ENCODE measurements at places on chromosomes 3 and 15.

DNA sequence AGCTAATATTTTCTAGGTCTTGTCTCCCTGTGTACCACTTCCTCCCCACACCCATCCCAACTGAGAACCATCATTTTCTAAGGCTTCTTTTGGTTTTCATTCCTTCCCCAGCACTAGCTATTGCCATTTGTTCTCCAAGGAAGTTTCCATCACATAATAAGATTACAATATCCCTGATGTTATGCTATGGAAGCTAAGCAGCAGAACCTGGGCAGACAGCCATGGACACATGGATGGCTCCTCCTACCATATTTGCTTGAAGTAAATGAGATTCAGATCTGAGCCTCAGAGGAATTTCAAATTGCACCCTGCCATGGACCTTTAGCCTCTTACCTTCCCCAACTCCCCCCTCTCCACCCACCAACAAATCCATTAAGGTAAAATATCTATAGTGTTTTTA lies 31.5 kb downstream of the GASK1A start:
- DNase-seq, result no peak

GRCh38 chr3:104520228-104520655 lies 846.5 kb upstream of the ALCAM start:
- peak; percentile 1 for DNase-seq

GRCh38 chr15:61049934-61050333 lies 179.2 kb downstream of the RORA start:
- DNase-seq, result no peak

GRCh38 chr3:22366781-22367180 lies 615.8 kb upstream of the ZNF385D start:
- DNase-seq, result no peak

DNA sequence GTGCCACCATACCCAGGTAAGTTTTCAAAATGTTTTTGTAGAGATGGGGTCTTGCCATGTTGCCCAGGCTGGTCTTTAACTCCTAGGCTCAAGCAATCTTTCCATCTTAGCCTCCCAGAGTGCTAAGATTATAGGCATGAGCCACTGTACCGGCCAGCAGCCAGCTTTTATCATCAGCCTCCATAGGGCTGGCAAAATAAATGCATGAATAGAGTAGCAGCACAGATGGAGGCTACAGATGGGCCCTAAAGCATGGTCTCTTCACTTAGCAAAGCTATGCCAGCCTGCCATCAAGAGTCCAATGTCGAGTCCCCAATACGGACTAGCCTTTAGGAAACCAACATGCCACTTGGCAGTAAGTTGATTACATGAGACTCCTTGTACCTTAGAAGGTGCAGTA lies 63.8 kb downstream of the CNTN3 start:
- no peak for DNase-seq

DNA sequence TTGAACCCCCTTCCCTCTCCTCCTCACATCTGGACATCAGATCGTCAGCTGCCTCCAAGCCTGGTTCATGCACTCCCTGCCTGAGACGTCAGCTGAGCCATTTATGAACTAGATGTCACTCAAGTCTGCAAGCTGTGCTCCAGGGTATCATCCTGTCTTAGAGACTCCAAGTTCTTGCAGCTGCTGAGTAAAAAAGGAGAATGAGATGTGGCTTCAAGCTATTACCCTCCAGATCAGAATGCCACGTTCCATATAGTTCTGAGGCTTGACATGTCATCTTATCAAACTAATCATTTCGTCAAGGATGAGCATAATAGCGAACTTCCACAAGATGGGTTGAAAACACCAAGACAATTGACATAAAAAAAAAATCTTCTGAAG lies 766.3 kb downstream of the TBL1XR1 start:
- DNase-seq, result no peak

- no peak for DNase-seq
Observed at GRCh38 chr15:67161881-67162280, 92.6 kb downstream of the AAGAB start.

GRCh38 chr3:85726241-85726640 lies 767.5 kb downstream of the CADM2 start:
- DNase-seq, result no peak

GRCh38 chr15:65264863-65265430 lies 21.7 kb downstream of the PARP16 start:
- no peak for DNase-seq

DNA sequence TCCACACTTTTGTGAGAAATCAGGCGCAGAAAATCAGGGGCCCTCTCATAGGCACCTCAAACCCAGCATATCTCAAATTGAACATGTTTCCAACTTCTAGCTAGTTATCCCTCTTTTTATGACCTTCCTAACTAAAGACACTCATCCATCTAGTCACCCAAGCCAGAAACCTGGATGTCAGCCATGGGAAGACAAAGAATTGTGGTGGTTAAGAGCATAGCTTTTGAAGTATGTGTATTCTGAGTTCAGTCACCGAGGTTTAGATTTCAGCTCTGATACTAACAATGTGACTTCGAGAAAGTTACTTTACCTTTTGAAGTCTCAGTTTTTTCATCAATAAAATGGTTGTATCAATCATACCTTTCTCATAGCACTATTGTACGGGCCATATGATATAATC lies 495.5 kb downstream of the NLGN1 start:
- DNase-seq, result peak; percentile 74

DNA sequence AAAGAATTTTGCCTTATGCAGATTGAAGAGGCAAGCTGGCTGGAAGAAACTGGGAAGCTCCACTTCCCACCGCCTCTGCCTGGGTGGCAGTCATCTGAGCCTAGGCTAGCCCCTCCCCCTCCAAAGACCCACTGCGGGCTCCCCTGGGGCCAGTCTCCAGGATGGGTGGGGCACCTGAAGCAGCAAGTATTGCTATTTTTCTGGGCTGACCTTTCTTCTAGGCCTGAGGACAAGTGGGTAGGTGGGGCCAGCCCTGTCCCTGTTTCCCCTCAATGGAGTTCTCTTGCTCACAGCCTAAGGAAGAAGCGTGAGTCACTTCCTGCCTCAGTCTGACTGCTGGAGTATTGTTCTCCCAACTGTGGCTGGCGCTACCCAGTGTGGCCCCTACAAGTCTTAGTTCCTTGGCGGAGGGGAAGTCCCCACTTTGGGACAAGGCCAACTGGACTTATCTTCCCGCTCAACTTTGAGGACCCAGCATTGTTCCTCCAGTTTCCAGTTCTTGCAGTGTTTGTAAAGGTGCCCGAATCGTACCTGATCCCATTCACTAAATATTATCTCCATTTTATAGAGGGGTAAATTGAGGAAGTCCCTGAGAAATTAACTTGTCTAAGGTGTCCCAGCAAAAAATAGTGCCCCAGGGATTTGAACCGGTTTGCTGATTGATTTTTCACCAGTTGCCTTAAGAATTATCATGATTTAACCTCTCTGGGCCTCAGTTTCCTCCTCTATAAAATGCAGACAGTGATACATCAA lies 1.4 kb downstream of the FURIN start:
- DNase-seq, result peak; percentile 52

- DNase-seq, result no peak
Observed at GRCh38 chr3:18177271-18177670, 247.9 kb downstream of the SATB1 start.

DNA sequence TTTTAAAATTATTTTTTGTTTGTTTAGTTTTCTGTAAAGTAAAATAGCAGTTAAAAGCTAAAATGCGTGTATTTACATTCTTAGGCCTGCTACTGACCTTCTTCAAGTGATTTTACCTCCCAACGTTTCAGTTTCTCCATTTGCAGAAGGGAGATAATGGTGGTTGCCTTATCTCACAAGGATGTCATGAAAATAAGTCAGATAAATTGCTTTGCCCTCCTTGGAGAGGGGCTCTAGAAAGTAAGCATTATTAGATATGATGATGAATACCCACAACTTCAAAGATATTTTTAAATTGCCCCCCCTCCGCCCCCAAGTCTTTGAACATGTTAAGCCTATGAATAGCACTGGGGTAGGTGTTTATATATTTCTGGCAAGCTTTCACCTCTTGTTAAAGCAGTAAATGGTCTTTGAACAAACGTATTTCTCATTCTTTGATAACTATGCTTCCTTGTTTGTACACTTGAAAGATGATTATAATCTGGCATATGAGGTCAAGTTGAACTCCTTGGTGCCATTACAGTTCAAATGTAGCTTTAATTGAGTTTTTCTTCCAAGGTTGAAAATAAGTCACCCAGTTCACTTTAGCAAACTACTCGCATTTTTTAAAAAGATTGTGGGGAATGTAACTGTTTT lies 6.4 kb downstream of the TERC start:
- no peak for DNase-seq

GRCh38 chr3:4980229-4981203 lies 1.3 kb downstream of the BHLHE40 start:
- peak; percentile 85 for DNase-seq

DNA sequence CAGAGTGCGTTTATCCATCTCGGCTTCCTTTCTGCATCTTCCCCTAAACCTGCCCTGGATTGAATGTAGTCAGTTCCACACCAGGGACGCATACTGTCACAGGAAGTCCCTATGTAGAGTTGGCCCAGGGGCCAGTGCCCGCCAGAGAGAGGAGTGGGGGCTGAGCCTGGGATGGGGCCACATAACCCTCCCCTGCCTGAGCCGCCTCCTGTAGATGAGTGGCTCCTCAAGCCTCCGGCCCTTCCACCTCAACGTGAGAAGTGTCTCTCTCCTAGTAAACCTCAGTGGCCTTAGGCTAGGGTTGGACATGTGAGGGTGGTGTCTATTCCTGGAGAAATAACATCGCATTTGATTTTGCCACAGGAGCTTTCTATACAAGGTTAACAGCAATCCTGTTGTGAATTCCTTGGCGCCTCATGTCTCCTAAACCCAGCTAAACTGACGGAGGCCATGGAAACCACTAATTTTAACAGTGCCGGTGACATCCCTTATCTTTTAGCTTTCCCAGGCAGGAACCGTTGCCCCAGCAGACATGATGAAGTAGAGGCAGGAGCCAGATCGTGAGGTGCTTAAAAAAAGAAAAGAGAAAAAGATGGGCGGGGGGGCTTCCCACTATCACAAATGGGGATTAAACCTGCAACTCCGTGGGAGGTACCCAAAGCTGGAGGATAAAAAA lies 171.1 kb downstream of the CHDH start:
- no peak for DNase-seq

- DNase-seq, result no peak
Observed at GRCh38 chr3:125037498-125038150, 18.2 kb downstream of the HEG1 start.

DNA sequence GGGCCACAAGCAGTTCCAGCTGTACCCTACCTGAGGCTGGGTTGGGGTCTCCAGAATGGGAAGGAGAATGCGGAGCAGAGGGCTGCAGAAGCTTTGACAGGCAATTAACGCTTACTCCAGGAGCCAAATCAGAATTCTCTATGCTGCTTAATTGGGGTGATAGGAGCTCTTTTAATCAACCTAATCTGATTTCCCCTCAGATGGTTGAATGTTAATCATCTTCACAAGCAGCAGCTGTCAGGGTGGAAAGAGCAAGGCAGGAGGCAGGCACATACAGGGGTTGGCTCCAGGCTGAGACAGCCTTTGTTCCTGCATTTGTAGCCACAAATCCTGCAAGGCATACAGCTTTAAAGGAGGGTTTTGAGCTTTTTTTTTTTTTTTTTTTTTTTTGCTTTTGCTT lies 2.6 kb downstream of the CILP start:
- no peak for DNase-seq

DNA sequence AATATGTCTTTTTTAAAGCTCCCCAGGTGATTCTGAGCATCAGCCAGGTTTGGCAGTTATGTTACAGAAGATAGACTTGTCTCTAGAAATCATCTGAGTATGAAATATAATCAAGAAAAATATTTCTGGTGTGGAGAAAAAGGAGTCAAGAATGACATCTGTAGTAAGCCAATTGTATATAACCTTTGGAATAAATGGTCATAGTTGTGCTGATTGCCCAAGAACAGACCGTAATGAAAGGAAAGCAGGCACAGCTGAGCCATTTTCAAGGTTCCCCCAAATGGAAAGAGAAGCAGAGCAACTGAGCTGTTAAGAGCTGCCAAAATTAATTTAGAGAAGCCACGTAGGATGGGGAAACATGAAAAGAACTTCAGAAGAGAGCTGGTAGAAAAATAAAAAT lies 26.6 kb downstream of the GOLM2 start:
- no peak for DNase-seq

DNA sequence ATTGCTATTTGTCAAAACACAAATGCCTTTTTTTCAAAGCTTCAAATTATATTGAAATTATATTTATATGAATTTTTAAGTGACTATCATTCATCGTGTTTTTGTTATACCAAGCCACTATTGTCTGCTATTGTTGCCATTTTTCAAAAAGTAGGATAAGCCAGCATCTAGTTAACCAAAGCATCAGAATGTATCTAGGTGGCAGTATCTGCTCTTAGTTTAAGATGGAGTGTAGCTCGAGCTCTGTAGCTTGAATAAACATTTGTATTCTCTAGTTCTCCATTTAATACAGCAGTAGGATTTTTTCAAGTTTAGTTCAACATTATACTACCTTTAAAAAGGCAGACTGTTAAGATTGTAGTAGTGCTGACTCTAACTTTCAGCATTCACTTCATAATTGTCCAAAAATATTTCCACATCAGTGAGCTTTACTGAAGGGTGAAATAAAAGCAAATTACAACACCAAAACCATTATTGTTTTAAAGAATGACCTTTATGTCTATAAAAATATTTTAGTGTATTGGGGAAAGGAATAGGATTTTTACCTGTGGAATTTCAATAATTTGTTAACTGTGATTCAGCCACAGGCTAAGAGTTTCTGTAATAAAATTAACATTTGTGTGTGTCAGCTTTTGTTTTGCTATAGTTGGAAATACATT lies 19.6 kb upstream of the C15orf61 start:
- peak; percentile 47 for DNase-seq

GRCh38 chr15:39488516-39488915 lies 92.4 kb upstream of the THBS1 start:
- no peak for DNase-seq

GRCh38 chr15:33565094-33565493 lies 254.3 kb downstream of the RYR3 start:
- DNase-seq, result no peak

GRCh38 chr15:82103468-82103867 lies 57.6 kb upstream of the MEX3B start:
- no peak for DNase-seq

GRCh38 chr3:5140230-5140621 lies 18.1 kb downstream of the ARL8B start:
- DNase-seq, result no peak

GRCh38 chr3:110070161-110070916 lies 733.0 kb upstream of the DPPA4 start:
- DNase-seq, result peak; percentile 16

GRCh38 chr15:89912145-89912673 lies 543 bp downstream of the ARPIN start:
- peak; percentile 49 for DNase-seq

DNA sequence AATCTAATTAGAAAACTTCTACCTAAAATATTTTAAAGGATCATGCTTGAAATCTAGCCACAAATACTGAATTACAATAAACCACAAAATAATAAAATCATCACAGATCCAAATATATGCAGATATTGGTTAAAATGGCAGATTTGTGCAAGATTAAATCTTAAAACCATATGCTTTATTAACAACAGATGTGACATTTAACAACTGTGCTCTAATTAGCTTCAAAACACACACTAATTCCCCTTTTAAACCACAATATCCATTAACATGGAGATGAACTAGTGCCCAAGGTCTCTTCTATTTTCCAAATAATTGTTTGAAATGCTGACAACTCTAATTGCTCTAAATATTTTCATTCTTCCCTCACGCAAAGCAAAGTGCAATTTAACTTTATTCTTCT lies 1530.3 kb downstream of the SI start:
- DNase-seq, result no peak

- no peak for DNase-seq
Observed at GRCh38 chr3:160684368-160684740, 7.4 kb downstream of the ARL14 start.
